Aorta (tissue), 5 donors: ENCODE measurements at places on chromosomes 6 and 20. TPM values are rescaled to one million over a fixed set of nuclear protein-coding genes. Genes with fewer than 3 reads are reported as not detected.

ULBP1 gene
- total RNA-seq = 0.13 TPM

CST5 gene
- not detected for total RNA-seq

POFUT1 gene
- 29.8 TPM for total RNA-seq

BTNL2 gene
- not detected for total RNA-seq

RNF39 gene
- total RNA-seq = not detected

GSTA1 gene
- total RNA-seq = not detected

- peak; percentile 74 for DNase-seq
Measured at GRCh38 chr6:33424855-33425667, 5.2 kb downstream of the SYNGAP1 start.

DNA sequence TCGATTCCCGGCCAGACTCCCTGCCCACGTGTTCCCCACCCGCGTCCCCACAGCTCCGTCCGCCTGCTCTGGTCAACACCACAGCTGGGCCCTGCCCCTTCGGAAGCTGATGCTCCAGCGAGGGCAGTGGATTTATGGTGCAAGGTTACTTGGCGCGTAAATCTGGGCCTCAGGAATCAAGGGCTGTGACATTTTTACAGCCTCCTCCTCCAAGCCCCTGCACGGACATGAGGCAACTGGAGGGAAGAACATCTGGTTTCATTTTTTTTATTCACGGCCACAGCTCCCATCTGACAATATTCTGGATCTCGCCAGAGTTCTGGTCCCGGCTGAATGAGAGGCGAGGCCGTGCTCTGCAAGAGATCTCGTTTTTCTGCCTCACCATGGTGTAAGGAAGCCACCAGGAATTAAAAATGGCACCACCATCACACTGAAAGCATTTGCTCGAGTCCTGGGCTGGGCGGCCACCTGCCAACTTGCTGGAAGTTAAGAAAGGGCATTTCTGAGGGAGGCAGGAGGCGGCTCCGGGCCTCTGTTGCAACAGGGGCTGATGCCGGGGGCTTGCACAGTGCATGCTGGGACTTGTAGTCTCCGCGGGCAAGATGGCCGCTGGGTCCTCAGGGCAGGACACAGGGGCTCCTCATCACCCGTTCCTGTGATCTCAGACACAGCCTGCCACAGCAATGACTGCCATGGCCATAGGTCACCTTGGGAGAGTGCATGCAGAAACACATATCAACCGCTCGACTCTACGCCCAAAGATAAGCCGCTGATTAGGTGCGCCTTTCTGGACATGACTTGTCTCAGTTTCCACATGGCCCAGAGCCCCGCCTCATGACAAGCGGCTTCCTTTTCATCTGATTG lies 148.5 kb downstream of the LY86 start:
- peak; percentile 88 for DNase-seq

GRCh38 chr6:151702851-151703658 lies 104.4 kb upstream of the ESR1 start:
- DNase-seq = no peak

- DNase-seq = no peak
Measured at GRCh38 chr6:69732640-69733039, 64.2 kb downstream of the LMBRD1 start.

DNA sequence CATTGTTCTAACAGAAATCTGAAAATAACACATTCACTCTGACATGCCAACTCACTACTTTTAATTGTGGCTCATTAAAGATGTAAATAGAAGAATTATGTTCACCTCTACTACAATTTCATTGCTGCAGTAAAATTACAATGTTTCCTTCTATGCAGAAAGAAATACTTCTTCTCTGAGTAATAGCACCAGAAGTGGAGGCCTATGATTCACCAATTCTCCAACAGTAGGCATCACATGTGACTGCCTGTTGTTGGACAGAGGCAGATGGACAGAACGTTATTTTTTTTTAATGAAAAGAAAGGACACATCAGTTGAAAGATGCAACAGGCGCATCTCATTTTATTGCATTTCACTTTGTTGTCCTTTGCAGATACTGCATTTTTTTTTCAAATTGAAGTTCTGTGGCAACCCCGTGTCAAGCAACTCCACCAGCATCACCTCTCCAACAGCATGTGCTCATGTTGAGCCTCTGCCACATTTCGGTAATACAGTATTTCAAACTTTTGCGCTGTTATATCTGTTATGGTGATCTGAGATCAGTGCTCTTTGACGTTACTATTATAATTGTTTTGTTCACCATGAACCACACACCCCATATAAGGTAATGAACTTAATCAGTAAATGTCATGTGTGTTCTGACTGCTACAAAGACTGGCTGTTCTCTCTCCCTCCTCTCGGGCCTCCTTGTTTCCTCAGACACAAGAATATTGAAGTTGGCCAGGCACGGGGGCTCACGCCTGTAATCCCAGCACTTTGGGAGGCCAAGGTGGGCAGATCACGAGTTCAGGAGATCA lies 121.4 kb downstream of the ATXN1 start:
- DNase-seq = no peak

GRCh38 chr6:2168480-2168879 lies 76.9 kb downstream of the GMDS start:
- DNase-seq = no peak

DNA sequence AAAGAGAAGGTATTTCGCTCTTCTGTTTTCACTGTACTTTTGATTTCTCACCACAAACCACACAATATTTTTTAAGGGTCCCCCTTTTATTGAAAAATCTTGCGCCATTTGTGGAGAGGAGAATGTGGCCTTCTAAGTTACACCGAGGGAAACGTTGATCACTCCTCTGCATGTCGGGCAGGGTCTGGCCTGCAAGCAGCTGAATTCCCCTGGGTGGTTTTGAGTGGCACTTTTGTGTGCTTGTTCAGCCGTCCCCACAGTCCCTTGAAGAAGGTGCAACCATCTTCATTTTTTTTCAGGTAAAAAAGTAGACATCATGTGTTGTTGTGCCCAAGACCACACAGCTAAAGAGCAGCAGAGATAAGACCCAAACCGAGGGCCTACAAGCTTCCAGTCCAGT lies 6.1 kb downstream of the GPR31 start:
- no peak for DNase-seq

DNA sequence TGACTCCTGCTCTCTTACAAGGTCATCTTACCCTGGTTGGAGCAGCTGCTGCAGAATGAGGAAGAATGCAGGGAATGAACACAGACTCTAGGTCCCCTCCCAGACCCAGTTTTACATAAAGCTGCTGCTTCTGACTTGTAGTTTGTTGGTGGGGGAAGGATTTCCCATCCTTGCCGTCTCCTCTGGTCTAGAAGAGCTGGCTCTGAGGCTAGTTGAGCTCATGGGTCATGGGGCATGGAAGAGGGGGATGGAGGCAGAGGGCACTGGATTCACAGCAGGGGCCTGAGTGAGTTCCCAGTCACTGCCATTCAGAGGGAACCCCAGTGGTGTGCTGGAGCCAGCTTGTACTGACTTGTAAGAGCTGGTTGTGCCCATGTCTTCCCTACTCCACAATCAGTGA lies 9.2 kb upstream of the GUCA1A start:
- no peak for DNase-seq

- no peak for DNase-seq
Measured at GRCh38 chr6:118890997-118891790, 2.8 kb upstream of the ASF1A start.

GRCh38 chr6:43924222-43924702 lies 154.3 kb downstream of the VEGFA start:
- peak; percentile 62 for DNase-seq
